Thyroid gland (tissue), 4 donors: ENCODE measurements at places on chromosomes 4 and X. TPM values are rescaled to one million over a fixed set of nuclear protein-coding genes. Genes with fewer than 3 reads are reported as not detected.

GRCh38 chr4:3317011-3317655 is 24.3 kb downstream of the RGS12 start:
- H3K36me3 ChIP-seq, result peaks cover 8% of the 10 kb centered on the region
- no peaks in the 10 kb centered on the region for H3K27me3 ChIP-seq
- H3K4me3 ChIP-seq, result no peak overlapping the region
- peaks cover 4% of the 10 kb centered on the region for H3K4me1 ChIP-seq
- H3K27ac ChIP-seq, result no peak overlapping the region
- DNase-seq, result no peak

- H3K4me1 ChIP-seq, result no peaks in the 10 kb centered on the region
- H3K27me3 ChIP-seq, result no peaks in the 10 kb centered on the region
- H3K36me3 ChIP-seq, result no peaks in the 10 kb centered on the region
Measured at GRCh38 chr4:23572382-23572781, 317.5 kb downstream of the PPARGC1A start.

DNA sequence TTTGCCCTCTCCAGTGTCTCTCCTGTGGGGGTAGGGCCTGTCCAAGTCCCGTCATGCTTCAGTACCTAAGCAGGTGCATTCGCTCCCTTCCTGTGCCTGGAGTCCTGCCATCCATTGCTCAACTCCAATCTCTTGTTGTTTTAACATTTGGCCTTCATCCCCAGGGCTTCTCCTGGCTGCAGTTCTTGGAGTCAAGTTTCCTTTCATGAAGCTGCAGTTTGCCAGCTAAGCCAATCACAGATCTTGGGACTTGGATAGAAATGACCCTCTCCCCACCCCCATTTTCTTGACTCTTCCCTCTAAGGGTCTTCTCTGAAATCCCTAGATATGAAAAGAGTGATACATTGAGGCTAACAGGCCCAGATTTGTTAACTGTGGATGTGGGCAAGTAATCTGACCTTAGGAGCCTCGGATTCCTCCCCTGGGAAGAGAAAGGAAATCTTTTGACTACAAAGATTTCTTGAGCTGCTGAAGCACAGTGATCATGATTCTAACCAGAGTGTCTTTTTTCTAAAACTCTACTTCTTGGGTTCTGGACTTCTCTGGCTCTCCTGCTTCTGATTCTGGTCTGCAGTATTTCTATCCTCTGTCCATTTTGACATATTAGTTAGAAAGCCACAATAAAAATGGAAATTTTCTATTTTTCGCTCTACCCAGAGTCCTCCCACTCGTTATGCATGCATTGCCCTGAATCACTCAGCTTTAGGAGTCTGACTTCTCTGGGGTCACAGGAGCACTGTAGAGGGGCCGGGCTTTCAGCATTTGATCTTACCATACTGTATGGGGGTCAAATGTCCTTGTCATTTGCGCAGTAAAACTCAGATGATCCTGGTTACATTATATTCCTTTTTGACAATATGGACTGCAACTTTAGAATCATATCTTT is 61.0 kb downstream of the CHRNA9 start:
- peak overlapping the region; percentile 75 for H3K27ac ChIP-seq
- H3K4me1 ChIP-seq, result peaks cover 43% of the 10 kb centered on the region
- H3K4me3 ChIP-seq, result no peak overlapping the region
- DNase-seq, result peak; percentile 97
- H3K27me3 ChIP-seq, result no peaks in the 10 kb centered on the region

DNA sequence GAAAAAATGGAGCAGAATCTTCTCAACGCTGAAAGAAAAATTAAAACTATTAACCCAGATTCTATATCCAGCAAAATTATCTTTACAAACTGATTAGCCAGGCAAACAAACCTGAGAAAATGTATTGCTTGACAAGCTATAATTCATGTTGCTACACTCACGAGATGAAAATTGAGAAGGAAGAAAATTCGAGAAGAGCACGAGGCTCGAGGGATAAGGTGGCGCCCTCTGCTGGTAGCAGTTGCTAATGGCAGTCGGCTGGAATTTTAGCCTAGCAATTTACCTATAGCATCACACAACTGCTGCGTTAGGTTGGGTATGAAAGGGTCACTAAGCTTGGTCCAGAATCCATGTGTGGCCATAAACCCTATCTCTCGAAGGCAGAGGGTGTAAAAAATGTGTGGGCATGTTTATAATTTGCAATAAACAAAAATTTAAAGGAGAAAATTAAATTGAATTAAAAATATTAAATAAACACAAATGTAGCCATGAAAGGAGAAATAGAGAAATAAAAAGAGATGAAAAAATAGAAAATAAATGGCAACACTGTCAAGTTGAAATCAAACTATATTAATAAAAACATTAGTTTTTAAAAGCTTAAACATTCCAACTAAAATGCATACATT is 126.6 kb downstream of the PPP4R3C start:
- H3K36me3 ChIP-seq, result no peaks in the 10 kb centered on the region
- H3K4me3 ChIP-seq, result no peak overlapping the region
- no peaks in the 10 kb centered on the region for H3K27me3 ChIP-seq
- DNase-seq, result no peak
- H3K4me1 ChIP-seq, result no peaks in the 10 kb centered on the region

- H3K4me1 ChIP-seq, result no peaks in the 10 kb centered on the region
- DNase-seq, result no peak
- H3K27me3 ChIP-seq, result no peaks in the 10 kb centered on the region
- H3K27ac ChIP-seq, result no peak overlapping the region
- no peak overlapping the region for H3K4me3 ChIP-seq
Measured at GRCh38 chr4:108213308-108213707, 44.6 kb upstream of the LEF1 start.

DNA sequence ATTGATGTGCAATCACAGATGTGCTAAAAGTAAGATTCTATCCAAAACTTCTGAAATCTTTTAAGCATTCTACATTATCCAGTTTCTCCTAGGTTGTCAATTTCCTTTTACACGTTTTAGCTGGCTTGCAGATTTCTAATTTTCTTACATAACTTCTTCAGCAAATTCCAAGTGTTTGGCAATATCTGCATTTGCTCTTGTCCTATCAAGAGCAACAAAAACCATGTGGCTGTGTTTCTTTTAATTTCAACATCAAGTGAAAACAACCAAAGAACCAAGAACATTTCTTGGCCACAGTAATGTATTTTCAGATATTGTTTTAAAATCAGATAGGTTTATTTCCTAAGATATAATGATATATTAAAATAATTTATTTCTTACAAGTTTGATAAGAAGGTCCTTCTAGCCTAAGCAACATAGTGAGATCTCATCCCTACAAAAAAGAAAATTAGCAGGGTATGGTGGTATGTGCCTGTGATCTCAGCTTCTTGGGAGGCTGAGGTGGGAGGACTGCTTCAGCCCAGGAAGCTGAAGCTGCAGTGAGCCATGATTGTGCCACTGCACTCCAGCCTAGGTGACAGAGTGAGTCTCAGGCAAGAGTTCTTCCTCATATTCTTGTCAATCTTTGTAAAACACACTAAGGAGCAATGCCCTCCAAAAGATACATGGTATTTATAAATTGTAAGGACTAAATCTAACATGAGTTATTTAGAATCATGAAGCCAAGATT is 131.4 kb upstream of the NAP1L5 start:
- no peaks in the 10 kb centered on the region for H3K36me3 ChIP-seq
- no peaks in the 10 kb centered on the region for H3K4me1 ChIP-seq
- no peak overlapping the region for H3K4me3 ChIP-seq
- no peak for DNase-seq
- H3K27me3 ChIP-seq, result no peaks in the 10 kb centered on the region

- no peaks in the 10 kb centered on the region for H3K36me3 ChIP-seq
- H3K27ac ChIP-seq, result peak overlapping the region; percentile 35
- no peaks in the 10 kb centered on the region for H3K27me3 ChIP-seq
Measured at GRCh38 chr4:82706349-82707000, 92.1 kb downstream of the SCD5 start.

DNA sequence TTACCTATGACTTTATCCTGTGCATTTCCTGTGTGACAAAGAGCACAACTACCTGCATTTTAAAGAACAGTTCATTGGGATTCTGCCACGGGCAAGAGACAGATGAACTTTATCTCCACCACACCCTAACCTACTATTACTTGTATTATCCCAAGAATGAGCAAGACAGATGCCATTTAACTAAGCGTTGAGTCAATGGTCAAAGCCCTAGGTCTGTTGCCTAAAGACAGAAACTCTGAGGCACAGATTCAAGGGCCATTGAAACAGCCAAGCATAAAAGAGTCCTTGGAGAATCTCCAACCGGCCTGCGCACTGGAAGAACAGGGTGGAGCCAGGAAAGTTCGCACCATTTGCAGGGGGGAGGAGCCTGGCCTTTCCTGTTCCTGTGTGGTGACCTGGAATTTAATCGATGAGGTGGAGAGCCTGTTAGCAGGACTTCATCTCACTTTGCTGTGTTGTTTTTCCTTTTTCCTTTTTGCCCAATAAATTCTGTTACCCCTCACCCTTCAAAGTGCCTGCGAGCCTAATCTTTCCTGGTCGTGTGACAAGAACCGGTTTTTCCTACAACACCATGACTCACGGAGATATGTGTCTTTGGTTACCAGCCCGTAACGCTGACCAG is 146.4 kb upstream of the DIAPH2 start:
- no peaks in the 10 kb centered on the region for H3K36me3 ChIP-seq
- H3K4me1 ChIP-seq, result no peaks in the 10 kb centered on the region
- H3K4me3 ChIP-seq, result no peak overlapping the region
- no peak overlapping the region for H3K27ac ChIP-seq

- H3K4me3 ChIP-seq, result no peak overlapping the region
- no peaks in the 10 kb centered on the region for H3K36me3 ChIP-seq
- H3K4me1 ChIP-seq, result no peaks in the 10 kb centered on the region
Measured at GRCh38 chr4:173056271-173056670, 112.3 kb upstream of the GALNT7 start.

DNA sequence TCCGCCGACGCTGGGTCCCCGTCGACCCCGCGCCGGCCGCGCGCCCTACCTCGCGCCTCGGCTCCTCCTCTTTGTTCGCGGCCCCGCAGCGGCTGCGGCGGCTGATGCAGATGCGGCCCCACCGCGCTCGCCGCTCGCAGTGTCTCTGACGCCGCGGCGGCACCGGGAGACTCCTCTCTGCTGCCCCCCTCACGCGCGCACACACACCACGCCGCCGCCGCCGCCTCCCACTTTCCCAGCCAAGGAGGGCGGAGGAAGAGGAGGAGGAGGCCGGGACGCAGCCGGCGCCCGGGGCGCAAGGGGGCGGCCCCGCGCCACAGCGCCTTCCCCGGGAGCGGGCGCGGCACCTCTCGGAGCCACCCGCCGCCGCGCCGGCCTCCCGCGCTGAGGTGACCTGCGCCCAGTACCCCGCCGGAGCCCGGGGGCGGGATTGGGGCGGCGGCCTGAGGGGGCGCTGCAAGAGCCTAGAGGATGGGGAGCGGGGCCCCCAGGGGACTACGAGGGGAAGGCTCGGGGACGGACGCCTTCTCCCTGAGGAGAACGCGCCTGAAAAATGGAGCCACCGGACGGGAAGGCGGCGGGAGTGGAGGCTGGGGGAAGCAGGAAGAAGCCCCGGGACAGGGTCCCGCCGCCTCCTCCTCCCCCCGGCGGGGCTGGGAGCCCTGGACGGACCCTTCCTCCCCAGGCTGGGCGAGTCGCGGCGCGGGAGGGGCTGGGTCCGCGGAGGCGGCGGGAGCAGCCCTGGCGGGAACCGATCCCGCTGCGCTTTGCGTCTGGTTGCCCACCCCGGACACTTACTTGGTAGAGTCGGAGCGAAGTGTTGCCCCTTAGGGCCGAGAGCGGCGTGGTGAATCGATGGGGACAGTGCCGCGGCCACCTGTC is at the start of gene SH3RF1:
Gene SH3RF1 (minus strand): TSS at position 147 of the 882 bp plus-strand sequence. CDS start 1,744 bp downstream, outside the sequence.
- H3K4me1 ChIP-seq, result peaks cover 31% of the 10 kb centered on the region
- H3K4me3 ChIP-seq, result peak within 1 kb of the TSS; percentile 76
- peak within 1 kb of the TSS; percentile 87 for H3K27ac ChIP-seq
- peak; percentile 93 for DNase-seq

ADGRG2 gene
- 1.8 TPM for total RNA-seq

HMX1 gene
- not detected for total RNA-seq
